ENCODE measurements at places on chromosomes 1 and 21. TPM values are rescaled to one million over a fixed set of nuclear protein-coding genes. Genes with fewer than 3 reads are reported as not detected.

The MXRA8 gene
- 0.44 TPM for total RNA-seq

The DCST2 gene
- 0.46 TPM for total RNA-seq

The KCNA3 gene
- not detected for total RNA-seq

The KIF14 gene
- total RNA-seq: 7.1 TPM

The TMEM52 gene
- 0.30 TPM for total RNA-seq

The NID1 gene
- 8.0 TPM for total RNA-seq

Data from A549 treated with Mapracorat at 1 μM for 4 hours (cell line).